ENCODE measurements at places on chromosomes 5 and 9.

DNA sequence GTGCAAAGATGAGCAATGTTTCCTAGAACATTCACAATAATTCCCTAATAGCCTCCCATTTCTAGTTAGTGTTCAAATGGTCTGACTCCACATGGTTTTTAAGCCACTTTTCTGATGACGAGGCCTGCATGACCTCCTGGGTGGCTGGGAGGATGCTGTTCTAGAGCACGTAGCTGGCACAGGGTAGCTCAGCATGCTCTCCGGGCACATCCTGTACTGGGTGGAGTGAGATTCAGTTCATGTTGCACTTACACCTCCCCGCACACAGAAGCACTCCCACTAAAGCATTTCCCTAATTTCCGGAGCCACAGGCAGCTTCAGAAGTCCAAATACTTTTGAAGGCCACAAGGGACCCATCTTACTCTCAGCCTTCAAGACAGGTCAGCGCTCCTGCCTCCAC is 159.8 kb upstream of the LHFPL2 start:
- no peak for DNase-seq

- DNase-seq = no peak
These were observed 88.7 kb upstream of the PHF24 start for GRCh38 chr9:34869390-34869789.

- no peak for DNase-seq
These were observed 989.2 kb downstream of the TLE4 start for GRCh38 chr9:80560976-80561375.

DNA sequence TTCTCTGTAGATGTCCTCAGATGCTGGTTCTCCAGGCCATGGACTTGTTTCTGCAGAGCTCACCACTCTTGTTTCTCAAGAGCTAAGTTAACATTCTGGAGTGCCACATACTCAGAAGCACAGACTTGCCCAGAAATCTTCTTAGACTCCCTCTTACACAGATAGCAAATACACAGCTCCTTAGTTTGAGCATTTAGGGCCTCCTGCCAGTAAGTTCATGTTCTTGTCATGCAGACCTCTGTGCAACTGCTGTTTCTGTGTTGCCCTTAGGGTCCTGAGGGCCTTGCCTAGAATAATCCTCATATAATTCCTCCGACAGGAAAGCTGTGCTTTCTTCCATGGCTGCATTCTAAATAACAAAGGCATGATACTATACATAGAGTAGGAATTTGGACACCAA is 1.3 kb upstream of the PTPDC1 start:
- no peak for DNase-seq

- DNase-seq = no peak
These were observed 74.9 kb downstream of the GCNT4 start for GRCh38 chr5:74977471-74977870.

DNA sequence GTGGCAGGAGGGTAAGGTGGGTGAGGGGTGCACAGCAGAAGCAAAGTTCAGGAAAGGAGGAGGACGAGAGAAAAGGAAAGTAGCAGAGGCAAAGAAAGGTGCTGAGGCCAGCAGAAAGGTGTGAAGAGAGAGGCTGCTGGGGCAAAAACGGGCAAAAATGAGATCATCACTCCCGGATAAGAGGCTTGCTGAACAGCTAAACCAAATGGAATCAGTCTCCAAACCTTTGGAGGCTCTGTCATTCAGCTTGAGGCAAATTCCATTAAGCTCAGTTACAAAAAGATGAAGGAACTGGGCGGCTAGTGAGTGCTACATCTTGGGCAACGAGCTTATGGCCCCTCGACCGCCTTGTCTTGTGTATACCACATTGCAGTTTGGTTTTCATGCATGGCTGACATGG is 136.4 kb downstream of the FSTL4 start:
- no peak for DNase-seq

GRCh38 chr9:99103901-99104458 is 933 bp upstream of the TGFBR1 start:
- no peak for DNase-seq

GRCh38 chr9:5846501-5846921 is 13.6 kb upstream of the ERMP1 start:
- no peak for DNase-seq

- DNase-seq = peak; percentile 57
These were observed 31.8 kb downstream of the SEC61B start for GRCh38 chr9:99253772-99254431.

DNA sequence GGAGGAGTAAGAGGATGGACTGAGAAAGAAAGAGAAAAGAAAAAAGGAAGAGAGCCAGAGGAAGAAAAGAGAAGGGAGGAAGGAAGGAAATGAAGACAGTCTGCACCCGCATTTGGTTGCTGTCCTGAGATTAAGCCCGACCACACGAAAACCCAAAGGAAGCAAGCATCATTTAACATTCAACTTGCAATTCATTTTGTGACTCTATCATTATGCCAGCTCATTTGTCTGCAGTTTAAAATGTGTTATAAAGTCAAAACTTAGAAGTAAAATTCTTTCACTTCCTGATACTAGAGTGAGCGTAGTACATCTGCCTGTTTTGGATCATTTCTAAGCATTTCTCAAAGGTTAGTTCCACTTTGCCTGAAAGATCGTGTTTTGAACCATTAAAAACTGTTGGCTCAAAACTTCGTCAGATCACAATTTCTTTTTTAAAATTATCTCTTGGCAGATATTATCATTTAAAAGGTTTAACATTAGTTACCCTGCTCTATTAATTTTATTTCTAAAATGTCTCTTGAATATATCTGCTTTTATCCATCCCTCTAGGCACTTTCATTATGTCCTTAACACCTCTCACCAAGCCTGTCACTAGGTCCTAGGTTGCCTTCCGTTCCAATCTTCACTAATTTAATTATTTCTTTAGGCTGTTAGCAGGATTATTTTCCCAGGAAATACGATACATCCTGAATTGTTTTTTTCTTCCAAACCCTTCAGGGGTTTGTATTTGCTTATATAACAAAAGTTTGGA is 240.9 kb downstream of the TLE4 start:
- peak; percentile 23 for DNase-seq

GRCh38 chr9:133396952-133397351 is 20.8 kb downstream of the STKLD1 start:
- DNase-seq = no peak

DNA sequence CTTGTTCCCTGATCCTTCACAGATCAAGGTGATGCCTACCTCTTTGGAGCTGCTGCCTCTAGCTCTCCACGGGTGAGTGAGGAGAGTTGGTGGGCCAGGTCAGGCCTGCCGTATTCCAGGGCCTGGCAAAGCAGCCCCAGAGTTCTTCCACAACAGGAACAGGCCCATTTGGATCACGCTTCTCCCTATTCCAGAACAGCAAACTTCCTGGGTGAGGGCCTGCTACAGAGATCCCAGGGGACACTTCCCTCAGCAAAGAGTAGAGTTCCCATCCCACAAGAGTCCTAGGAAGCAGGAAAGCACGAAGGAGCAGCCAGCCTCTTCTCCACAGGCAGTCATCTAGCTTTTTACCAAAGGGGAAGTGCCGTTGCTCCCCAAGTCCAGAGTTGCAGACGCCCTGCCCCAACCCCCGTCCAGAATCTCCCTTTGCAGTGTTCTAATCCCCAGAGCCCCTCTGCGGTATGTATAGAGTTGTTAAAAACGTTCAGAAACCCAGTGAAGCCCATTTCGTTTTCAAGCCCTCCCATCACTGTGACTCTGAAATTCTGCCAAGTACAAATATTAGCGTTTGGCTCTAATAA is 9.3 kb upstream of the DNAJB5 start:
- no peak for DNase-seq

GRCh38 chr9:129719135-129719534 is 33.7 kb downstream of the PTGES start:
- DNase-seq = no peak

GRCh38 chr5:153490118-153491037 is at the start of gene GRIA1:
Gene GRIA1 (plus strand): TSS chr5:153490670.
- DNase-seq = no peak

DNA sequence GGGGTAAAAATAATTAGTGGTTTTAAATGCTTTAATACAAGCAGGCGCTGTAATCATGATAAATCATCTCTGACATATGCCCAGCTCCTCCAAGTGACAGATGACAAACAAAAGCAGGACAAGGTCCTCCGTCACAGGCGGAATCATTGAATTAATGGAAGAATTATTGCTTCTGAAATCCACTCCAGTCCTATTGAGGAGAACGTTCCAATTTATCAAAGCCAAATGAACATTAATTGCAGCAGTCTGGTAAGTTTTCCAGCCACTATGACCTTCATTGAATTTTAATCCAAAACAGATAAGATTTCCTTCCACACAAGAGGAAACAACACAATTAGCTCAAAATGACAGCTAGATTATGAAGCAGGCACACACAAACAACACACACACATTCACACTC is 136.8 kb downstream of the ASTN2 start:
- DNase-seq = no peak

GRCh38 chr5:108798513-108799265 is 51.0 kb downstream of the FER start:
- no peak for DNase-seq

- DNase-seq = no peak
These were observed 477.4 kb upstream of the ADAMTS16 start for GRCh38 chr5:4662756-4663155.

DNA sequence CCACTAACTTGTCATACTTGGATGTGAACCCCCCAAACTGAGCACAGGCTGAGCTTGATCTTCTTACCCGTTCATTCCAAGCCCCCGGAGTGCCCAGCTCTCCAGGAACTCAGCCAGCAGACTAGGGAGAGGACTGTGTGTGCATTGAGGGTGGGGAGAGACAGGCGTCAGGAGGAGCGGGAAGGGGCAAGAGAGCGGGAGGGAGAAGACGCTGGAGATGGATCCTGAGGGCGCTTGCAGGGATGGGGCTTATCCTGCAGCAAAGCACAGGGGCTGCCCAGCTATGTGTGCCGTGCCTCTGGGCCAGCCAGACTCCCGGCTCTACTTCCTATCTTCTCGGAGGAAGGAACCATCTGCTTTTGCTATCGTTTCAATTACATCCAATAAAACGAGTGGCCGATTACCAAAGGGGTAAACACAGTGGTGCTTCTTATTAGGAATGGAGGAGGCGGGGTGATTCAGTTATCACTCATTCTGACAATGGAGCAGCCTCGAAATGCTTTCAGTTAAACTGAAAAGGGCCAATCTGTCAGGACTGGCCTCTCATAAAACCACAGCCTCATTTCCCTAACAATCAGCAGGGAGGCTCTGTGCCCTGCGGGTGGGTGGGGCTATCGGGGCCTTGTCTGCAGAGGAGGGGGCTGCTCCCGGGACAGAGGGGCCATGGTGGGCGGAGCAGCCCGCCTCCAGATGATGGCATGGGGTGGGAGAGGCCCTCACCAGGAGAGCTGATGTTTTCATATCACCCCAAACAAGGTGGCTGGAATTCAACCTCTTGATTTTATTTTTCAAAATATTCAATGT is 168.2 kb downstream of the DAB2IP start:
- DNase-seq = no peak

- DNase-seq = no peak
These were observed 13.5 kb downstream of the ADRB2 start for GRCh38 chr5:148839960-148840359.

Data from GM18507 (cell line).